ENCODE measurements at places on chromosomes 4 and X.

- DNase-seq = no peak
Measured at GRCh38 chr4:16893141-16893651, 5.2 kb downstream of the LDB2 start.

- no peak for DNase-seq
Measured at GRCh38 chr4:151887031-151887815, 126.4 kb upstream of the GATB start.

DNA sequence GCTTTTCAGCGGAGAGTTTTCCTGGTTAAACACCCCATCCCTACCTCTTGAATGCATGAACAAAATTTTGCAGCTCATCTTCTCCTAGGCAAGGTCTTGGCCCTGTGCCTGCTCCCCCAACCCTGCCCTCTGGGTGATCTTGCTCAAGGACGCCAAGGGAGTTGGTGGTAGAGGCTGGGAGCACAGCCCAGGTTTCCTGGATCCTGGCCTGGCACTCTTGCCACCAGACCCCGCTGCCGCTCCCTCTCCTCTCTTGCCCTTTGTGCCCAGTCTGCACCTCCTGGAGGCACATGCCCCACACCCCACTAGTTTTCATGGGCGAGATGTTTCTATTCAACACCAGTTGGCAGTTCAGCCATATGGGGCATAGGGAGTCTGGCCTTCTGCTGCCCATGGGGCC is 37.3 kb downstream of the TSC22D3 start:
- DNase-seq = no peak

DNA sequence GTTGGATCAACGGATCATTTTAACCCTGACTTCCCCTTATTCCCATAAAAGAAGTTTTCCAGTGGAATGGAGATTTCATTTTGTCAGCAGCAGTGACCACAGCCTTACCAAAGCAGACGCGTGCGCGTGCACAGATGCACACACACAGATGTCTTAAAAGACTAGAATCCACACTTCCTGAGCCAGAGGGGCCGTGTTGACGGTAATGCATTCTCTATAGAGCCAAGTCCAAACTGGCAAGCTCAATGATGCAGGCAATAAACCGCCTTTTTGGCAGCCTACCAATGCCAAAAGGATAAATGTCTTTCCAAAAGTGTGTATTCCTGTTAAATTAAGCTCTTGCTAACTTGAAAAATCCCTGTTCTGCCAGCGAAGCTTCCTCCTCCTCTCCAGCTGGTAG is 18.8 kb upstream of the CLDN34 start:
- DNase-seq = no peak

DNA sequence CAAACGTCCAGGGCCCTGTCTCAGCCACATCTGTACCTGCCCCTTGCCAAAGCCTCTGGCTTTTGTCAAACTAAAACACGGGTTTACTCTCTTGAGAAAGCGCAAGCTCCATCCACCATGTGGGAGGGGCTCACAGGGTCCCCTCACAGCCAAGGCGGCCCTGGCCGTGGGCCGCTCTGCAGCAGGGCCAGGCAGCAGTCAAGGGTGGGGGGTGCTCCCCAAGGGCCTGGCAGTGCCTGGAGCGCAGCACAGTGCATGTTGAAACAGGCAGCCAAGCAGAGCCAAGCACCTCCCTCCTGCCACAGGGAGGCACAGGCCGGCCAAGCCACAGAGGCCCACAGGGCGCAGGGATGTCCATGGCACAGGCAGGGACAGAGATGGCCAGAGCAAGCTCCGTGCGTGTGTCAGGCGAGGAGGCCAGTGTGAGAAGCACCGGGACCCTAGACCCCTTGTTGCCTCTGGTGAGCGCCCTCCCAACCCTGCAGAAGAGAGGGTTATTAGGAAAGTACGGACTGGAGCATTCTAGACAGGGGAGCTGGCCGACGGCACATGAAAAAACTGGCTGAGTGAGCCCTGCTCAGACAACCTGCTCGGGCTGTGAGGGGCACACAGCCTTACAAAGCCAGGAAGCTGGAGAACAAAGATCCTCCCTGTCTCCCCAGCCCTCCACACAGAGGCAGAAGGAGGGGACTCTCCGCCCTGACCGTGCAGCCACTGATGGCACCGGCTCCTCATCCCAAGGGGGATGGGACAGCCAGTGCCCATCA is 39.0 kb downstream of the FAM53A start:
- no peak for DNase-seq

DNA sequence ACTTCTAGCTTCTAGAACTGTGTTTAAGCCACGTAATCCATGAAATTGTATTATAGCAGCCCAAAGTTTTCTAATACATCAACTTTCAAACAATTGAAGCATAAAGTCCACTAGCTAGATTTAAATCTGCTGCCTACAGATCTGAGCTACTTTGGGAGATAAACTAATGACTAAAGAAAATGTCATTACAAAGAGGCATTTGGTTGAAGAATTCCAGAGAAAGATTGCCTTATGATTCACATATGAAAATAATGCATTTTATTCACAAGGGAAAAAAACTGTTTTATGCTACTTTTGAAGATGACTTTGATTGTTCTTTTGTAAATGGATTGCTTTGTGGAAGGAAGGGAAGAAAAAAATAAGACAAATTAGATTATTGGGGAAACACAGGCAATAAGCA is 124.1 kb upstream of the SLIT2 start:
- DNase-seq = no peak
